Heart right ventricle (tissue), 16 donors: ENCODE measurements at places on chromosomes 3 and 15. TPM values are rescaled to one million over a fixed set of nuclear protein-coding genes. Genes with fewer than 3 reads are reported as not detected.

- DNase-seq, result peak; percentile 69
These were observed 119.2 kb upstream of the THBS1 start for GRCh38 chr15:39461536-39462130.

DNA sequence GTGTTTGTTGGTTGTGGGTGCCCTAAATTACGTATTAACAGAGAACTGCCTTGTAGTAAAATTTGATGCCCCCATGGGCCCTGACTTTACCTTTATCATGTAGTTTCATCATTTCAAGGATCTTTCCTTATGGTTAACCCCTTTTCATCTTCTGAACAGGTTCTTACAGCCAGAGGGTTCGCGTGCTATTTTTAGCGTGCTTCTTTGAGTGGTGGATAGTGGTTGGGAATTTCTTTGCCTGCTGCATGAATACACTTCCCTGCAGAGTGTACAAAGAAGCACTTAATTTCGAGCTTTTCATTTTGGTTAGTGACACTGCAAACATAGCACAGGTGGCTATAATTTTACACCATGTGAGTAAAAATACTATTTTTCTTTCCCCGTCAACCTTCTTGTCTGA, 231.8 kb downstream of the ROBO2 start:
- DNase-seq, result no peak

The HIGD2B gene
- not detected for polyA plus RNA-seq

GRCh38 chr3:195094191-195094921, 176.6 kb downstream of the XXYLT1 start:
- DNase-seq, result peak; percentile 8

DNA sequence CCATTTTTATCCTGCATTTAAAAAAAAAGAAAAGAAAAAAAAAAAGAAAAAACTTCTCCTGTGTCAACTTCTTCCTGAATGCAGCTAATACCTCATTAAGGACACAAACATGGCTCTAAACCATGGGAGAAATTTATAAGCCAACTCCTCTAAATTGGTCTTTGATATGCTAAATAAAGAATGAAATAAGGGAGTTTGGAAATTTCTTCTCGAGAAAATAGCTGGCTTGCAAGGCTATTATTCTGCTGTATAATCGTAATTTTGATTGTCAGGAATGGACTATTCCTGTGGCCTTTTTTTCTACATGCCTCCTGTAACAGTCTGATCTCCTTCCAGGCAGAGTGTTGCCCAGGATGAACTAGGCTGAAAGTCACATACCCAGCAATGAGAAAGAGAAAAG, 20.6 kb downstream of the CTXND1 start:
- no peak for DNase-seq

The COPS2 gene
- 23.8 TPM for polyA plus RNA-seq

The GP9 gene
- not detected for polyA plus RNA-seq

DNA sequence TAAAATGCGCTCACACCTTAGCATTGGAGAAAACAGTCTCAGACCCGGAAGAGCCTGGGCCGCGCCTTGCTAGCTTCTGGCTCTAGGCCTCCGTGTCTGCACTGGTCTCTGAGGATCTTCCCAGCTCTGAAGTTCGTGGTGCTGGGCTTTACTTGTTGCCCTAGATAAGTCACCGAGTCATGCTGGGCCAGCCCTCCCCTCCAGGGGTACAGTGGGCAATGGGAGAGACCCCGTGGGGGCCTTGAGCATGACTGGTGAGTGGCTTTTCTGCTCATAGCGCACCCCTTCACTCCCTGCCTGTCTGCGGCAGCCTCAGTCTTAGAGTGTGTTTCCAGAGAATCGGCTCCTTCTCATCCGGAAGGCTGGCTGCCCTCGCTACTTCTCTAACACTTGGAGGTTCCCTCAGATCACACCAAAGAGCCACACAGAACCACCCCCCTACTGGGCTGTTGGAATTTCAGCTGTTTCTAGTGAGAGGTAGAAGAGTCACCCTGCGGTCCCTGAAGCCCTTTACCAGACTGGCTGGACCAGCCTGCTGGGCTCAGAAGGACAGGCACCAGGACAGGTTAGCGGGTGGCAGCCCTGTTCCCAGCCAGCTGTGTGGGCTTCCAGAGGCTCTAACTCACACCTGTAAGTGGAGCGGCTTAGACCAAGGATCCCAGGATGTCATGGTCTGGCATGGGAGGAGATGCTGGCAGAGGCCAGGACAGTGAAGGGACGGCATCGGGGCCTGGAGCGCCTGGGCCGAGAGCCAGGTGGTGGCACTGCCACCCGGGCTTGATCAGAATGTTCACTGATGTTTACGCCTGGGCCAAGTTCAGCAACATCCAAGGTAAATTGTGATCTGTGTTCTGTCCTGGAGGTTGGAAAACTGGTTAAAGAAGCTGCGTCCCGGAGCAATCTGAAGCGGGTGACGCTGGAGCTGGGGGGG, 17.9 kb downstream of the ALDH1A3 start:
- DNase-seq, result no peak
